Stimulated activated CD8-positive, alpha-beta memory T cell treated with anti-CD3 and anti-CD28 coated beads, Interleukin-2, amount 100 ng/mL, for 48 hours (primary cell): ENCODE measurements at places on chromosomes 2 and 18.

DNA sequence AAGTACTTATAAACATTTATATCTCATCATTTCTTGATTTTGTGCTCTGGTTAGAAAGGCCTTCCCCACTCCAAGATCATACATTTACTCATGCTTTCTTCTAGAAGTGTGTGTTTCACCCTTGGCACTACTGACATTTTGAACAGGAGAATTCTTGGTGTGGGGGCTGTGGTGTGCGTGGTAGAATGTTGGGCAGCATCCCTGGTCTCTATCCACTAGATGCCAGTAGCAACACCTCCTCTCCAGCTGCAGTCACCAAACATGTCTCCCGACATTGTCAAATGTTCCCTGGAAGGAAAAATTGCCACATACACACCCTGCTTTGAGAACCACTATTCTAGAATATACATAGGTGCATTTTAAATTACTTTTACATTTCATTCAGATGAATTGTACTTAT, 8.7 kb upstream of the TGIF1 start:
- no peak for DNase-seq

GRCh38 chr2:36618381-36618780, 20.4 kb upstream of the FEZ2 start:
- DNase-seq, result no peak

DNA sequence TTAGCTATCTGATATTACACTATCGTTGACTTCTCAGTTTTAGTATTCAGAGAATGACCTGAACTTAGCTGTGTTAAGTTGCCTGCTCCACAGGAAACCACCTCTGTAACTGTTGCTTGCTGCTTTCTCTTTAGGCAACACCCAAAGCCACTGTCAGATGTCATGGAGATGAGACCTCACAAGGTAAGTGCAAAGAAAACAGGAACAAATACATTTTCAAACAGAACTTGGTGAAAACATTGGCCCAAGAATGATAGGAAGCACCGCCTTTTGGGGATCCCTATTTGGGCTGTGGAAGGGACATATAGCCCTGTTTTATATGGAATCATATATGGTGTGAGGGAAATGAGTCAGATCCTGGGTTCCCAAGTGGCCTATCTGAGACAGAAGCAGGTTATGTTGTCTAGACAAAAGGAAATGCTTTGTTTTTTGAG, 143.4 kb downstream of the UBE2E3 start:
- DNase-seq, result no peak

GRCh38 chr18:64202210-64202836, 53.4 kb upstream of the LINC00305 start:
- no peak for DNase-seq

DNA sequence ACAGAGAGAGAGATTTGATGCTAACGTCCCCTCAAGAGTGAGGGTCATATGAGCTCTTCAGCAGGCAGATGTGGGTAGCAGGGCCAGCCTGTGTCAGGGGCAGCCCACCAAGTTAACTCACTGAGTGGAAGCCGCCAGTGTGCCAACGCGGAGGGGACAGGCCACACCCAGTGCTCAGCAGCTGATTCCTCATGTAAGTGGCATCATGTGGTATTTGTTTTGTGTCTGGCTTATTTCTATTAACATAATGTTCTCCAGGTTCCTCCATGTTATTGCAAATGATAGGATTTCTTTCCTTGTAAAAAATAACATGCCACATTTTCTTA, 4.0 kb downstream of the IMP4 start:
- DNase-seq, result no peak

DNA sequence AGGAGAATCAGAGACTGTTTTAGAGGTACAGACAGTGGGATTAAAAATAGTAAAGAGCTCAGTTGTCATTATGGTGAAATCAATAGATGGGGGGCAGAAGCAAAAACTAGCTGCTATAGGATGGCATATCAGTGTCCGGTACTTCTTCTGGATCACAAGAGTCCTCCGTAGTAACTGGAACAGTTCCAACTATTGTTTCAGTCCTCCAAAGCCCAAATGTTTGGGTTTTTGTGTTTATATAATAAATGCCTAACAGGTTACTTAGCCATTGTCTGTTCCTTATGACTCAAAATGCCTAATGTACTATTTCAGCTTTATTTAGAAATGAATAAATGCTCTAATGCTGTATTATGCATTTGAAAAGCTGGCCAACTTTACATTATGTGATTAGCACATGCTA, 401.2 kb downstream of the PTH2R start:
- no peak for DNase-seq
